ENCODE measurements at places on chromosomes 2 and 18.
A peak's percentile ranks its signal among the peaks of the same experiment; 100 is the strongest.

- no peak for DNase-seq
Measured at GRCh38 chr18:58015065-58015780, 28.8 kb upstream of the NEDD4L start.

DNA sequence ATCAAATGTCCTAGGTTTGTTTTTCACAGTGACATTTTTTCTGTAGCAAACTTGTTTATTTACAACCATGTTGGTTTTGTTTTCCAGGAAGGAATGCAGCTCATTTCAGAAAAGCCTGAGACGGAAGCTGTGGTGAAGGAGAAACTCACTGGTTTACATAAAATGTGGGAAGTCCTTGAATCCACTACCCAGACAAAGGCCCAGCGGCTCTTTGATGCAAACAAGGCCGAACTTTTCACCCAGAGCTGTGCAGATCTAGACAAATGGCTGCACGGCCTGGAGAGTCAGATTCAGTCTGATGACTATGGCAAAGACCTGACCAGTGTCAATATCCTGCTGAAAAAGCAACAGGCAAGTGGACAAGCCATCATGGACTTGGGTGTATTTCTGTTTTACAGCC is 79.2 kb upstream of the EML6 start:
- DNase-seq: no peak

DNA sequence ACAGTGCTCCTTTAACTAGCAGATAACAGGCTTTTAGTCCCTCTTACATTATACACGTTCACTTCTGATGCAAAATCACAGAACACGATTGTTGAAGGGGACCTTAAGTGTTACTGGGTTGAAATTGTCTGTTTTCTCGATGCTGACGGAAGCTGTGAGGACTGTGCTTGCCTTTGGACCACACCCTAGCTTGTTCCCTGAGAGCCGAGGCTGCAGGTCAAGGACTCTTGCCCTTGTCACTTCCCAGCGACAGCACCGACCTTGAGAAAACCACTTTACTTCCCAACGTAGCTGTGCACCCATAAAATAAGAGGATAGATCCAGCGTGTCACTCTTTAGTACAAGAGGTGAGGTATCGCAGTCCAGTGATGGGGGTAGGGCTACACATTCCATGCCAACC is 701.0 kb downstream of the DCDC2C start:
- no peak for DNase-seq

- DNase-seq: no peak
Measured at GRCh38 chr2:215750763-215751162, 262.6 kb downstream of the MREG start.

- DNase-seq: no peak
Measured at GRCh38 chr2:48016225-48017019, 110.1 kb upstream of the FBXO11 start.

DNA sequence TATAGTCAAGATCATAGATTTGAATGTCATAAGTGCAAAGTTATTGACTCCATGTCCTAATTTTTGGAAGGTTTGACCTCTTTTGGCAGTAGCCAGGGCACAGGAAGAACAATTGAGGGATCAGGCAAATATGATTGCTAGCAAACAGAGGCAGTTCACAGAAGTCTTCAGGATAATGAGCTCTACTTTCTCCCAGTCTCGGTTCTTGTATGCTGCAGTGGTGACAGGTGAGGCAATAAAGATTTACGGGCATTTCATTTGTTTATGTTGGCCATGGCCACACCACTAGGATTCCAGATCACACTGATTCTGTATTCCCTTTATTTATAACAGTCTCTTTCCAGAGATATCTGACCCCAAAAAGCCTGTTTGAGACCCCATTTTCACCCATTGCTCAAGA is 137.5 kb downstream of the UBR3 start:
- DNase-seq: peak; percentile 7
